ENCODE measurements at places on chromosomes 1 and 21.

DNA sequence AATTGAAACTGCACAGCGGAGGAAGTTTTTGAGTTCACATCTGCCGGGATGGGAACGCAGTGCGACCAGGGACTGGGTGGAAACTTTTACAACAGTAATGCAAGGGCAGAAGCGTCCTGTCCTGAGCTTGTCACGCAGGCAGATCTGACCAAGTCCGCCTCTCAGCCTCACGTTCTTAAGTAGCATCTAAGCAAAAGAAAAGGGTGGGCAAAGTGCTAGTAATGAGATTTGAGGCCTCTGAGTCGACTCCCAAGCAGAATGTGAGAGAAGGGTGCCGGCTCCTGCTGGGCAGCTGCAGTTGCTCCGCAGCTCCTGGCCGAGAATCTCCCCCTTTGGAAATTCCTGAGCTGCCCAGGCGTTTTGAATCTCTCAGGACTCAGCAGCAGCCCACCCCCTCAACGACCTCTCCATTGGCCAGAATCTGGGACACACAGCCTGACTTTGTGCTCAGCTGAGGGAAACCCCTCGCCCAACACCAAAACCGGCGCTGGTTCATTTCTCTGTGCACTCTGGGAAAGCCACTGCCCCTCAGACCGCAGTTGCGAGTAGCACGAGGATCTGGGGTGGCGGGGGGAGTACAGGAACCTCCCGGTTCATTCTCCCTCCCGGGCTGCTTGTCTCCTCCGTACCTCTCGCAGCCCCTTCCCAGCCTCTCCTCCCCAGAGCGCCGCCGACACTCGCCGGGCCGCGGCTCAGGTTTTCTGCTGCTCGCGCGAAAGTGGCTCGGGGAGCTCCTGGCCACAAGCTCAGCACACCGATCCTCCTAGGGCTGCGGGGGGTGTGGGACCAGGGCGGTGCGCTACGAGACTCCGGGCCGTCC is 913 bp upstream of the S1PR1 start:
- DNase-seq = no peak

GRCh38 chr1:174877208-174877673 is 122.5 kb upstream of the CACYBP start:
- no peak for DNase-seq

GRCh38 chr1:12422488-12422887 is 192.7 kb downstream of the VPS13D start:
- DNase-seq = no peak

DNA sequence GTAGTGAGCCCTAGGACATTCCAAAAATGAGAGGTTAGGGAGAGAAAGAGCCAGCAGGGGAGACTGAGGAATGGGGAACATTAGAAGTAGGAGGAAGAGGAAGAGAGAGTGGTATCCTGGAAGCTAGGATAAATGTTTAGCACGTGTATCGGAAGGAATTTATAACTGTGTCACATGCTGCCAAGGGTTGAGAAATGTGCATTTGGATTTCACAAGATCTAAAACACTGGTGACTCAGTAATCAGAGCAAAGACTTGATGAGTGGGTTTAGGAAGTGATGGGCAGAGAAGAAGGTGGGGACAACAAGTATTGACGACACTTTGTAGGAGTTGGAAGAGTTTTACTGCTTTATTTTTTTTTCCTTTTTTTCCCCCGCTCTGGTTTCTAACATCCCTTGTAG is 193.9 kb downstream of the FMN2 start:
- peak; percentile 93 for DNase-seq

DNA sequence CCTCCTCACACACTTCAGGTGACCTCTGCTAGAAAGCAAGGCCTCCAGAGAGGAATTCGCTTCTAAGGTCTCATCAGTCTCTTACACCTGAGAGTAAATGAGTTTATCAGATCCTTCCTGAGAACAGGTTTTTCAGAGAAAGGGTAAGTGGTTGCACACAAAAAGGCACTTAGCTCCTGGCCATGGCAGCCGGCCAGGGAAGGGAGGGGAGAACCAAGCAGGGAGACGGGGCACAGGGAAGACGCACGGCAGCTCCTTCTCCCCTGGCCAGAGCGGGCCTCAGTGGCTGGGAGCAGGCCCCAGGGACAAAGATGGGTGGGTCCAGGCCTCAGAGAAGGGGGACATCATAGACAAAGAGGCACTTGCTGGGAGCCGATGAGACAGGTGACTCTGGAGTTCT is 3.6 kb upstream of the TNNT2 start:
- DNase-seq = no peak

- peak; percentile 22 for DNase-seq
These were observed 52.8 kb upstream of the TBX15 start for GRCh38 chr1:119040906-119041305.

DNA sequence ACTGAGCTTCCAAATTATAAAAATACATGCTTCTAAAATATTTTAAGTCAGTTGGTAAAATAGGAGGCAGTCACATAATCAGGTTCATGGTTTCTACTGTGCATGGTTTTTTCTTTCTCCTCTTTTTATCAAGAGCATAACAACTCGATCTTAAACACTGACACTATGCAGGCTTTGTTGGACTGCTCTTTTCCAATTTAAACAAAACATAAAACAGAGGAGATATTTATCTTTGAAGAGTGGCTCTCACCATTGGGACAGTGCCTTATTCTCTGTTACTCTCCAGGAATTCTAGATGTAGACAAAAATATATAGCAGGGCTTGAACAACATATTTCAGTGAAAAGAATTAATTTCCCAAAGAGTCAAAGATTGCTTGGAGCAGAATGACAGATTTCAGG is 883.5 kb upstream of the ADGRL2 start:
- DNase-seq = no peak

DNA sequence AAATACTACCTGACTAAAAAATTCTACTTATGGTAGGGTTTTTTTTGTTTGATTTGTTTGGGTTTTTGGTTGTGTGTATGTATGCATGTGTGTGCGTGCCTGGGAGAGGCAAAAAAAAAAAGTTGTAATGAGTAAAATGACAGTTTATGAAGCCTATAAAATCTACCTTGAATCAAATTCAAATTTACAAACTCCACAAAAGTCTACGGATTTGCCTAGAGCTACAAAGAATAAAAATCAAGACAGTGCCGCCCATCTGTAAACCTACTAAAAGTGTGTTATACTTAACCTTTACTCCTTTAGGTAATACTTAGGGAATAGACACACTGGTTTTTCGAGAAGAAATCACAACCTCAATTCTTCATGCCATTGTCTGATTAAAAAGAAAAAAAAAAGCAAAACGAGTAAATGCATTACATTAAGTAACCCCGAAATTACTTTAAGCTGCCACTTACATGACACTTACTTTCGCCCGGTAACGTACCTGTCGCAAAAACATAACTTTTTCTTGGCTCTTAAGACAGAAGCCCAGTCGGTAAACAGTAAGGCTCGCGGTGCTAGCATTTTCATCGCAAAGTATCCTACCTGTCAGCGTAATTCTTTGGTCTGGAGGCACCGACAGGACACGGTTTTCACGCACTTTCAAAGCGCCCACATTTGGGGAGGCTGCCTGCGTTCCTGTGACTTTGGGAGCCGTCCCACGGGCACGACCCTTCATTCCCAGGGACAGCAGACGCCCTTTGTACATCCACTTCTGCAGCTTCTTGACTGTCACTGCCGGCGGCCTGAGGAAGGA is 951 bp downstream of the SYDE2 start:
- DNase-seq = no peak

- no peak for DNase-seq
These were observed 25.3 kb upstream of the SIPA1L2 start for GRCh38 chr1:232655028-232655745.

DNA sequence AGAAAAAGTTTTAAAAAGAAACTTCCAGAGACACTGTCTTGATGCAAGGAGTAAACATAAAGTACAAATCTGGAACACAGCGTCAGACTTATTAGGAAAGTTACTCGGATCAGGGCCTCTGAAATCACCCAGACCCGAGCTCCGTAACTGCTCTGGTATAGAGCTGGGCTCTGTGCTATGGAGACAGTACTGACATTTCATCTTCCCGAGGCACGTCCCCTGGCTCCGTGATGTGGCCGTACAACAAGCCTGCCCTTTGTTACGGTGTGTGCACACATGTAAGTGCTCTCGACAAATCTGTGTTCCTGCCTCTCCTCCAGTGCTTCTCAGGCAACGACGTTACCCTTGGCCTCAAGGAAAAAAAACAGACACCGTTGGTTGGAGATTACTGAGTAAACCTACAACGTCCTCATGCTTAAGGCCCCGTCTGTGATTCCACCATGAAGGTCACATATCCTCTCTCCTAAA is 107.0 kb upstream of the IRF2BP2 start:
- no peak for DNase-seq

DNA sequence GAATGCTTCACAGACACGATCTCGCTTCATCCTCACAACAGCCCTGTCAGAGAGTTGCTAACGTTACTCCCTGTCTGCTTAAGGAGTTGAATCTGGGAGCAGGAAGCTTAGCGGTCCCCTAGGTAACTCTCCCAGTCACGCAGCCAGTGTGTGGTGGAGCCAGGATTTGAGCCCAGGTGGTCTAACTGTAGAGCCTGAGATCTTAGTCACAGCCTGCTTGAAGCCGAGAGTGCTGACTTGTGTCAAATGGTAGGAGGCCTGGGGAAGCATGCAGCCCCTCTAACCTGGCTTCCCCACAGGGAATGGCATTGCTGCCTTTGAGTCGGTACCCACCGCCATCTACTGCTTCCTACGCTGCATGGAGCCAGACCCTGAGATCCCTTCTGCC is 4.1 kb downstream of the ADPRS start:
- DNase-seq = no peak

DNA sequence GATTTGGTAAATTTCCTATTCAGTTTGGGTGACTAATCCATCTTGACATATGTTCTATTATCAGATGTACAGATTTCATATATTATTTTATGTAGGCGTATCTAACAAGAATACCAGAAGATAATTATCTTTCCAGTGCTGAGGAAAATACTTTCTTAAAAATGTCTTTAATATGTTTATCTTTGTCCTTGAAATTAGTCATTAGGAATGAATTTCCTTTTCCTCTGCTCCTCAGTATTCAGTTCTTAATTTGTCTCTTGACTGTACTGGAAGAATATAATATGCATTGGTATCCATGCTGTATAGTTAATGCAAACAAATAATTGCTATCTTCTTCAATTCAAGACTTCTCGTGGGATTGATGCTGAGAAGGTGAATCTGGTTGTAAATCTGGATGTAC is 6.6 kb downstream of the DDX20 start:
- no peak for DNase-seq

DNA sequence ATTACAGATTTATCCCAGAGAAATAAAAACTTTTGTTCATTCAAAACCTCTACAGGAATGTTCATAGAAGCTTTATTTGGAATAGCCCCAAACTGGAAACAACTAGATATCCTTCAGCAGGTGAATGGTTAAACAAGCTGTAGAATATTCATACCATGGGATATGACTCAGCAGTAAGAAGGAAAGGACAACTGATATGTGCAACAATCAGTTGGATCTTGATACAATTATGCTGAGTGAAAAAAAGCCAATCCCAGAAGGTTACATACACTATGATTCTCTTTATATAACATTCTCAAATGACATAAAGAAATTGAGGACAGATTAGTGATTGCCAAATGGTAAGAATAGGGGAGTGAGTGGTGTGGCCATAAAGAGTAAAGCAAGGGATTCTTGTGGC is 376.7 kb downstream of the S1PR1 start:
- DNase-seq = no peak

DNA sequence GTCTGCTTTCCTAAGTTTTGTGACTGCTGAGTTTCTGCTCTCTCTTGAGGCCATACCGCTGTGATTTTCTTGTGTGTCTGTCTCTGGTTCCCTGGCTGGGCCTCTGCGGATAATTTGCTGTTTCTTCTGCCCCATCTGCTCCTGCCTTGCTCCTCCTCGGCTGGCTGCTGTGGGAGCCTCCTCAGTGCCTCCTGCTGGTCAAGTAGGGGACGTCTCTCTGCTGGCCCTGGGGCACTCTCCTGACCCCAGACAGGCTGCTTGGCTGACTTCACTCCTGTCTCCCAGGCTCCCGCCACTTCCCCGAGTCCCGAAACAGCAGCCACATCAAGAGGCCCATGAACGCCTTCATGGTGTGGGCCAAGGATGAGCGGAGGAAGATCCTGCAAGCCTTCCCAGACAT is 28.5 kb downstream of the ETNK2 start:
- DNase-seq = no peak

DNA sequence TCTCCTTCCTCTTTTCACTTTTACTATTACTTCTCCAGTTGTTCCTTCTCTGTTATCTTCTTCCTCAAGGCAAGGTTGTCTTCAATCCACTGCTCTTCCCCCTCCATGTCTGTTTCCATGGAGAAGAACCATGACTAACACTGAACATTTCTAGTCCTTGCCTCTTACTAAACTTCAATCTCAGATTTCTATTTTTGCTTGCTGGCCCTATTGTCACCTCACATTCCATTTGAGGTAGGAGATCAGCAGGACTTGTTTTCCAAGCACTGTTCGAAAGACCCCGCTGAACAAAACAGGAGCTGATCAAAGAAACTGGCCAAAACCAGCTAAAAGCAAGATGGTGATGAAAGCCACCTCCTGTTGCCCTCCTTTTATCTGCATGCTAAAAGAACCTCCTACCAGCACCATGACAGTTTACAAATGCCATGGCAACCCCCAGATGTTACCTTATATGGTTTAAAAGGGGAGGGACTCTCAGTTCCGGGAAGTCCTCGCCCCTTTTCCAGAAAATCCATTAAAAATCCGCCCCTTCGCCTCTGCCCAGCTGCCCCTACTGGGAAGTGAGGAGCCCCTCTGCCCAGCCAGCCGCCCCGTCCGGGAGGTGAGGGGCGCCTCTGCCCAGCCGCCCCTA is 22.6 kb downstream of the GON4L start:
- DNase-seq = peak; percentile 32

- DNase-seq = no peak
These were observed 9.5 kb downstream of the CZIB start for GRCh38 chr1:53210954-53211353.

DNA sequence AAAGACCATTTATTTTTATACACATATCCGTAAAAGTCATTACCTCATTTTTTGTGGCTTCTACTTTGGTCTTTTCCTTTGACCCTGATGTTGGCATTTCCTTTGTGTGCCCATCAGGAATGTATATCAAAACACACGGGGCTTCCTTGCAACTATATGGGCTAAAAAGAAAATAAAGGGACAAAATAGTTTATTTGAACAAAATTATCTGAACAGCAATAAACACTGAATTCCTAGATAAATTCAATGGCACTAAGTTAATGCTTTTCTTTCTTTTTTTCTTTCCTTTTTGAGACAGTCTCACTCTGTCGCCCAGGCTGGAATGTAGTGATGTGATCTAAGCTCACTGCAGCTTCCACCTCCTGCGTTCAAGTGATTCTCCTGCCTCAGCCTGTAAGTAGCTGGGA is 45.2 kb downstream of the EPRS1 start:
- DNase-seq = no peak

GRCh38 chr1:178593515-178593914 is 80.6 kb downstream of the TEX35 start:
- DNase-seq = no peak

DNA sequence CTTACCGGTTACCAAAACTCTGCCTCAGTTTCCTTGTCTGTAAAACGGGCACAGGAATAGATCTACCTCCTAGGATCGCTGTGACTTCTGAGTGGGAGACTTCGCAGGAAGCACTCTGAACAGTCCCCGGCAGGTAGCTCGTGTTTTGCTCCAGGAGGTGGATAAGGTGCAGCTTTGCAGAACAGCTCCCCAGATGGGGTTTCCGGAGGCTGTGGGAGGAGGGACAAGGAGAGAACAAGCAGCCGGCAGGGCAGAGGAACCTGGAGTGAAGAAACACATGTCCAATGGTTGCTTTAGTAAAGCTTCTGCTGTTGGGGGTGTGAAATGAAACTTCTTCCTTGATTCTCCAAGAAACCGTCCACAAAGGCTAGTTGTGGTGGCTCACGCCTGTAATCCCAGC is 95.5 kb upstream of the TARDBP start:
- no peak for DNase-seq

- no peak for DNase-seq
These were observed 94.5 kb downstream of the PTPRU start for GRCh38 chr1:29330856-29331255.

Measured in GM04503 (cell line).